ENCODE measurements at places on chromosomes 16 and 17.

DNA sequence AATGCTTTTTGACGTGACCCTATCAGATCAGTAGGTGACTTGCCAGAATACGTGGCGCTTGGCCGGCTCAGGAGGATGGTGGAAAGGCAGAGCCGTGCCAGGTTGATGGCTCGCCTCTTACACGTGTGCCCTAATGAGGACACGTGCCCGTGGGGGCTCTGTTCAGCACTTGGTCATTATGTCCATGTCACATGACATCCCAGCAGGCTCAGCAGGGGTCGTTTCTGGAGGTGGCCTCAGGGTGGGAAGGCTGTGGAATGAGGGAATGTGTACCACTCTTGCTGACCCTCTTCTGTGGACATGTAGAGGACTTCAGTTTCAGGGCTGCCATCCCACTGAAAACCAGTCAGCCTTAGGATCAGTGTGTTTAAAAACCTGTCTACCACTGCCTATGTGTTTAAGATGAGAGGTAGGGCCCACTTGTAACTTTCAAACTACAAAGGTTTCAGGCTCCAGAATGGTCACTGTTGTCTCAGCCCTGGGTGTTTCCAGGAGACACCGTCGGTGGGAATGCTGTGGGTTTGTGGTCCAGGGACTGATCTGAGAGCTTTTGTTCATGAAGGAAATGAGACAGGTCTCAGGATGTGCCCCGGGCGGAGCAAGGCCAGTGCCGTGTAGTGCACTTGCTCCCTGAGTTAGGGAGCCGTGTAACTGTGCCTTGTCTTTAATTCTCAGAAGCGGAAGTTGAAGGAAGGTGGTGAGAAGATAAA is 12.1 kb downstream of the UBN1 start:
- no peak for DNase-seq

DNA sequence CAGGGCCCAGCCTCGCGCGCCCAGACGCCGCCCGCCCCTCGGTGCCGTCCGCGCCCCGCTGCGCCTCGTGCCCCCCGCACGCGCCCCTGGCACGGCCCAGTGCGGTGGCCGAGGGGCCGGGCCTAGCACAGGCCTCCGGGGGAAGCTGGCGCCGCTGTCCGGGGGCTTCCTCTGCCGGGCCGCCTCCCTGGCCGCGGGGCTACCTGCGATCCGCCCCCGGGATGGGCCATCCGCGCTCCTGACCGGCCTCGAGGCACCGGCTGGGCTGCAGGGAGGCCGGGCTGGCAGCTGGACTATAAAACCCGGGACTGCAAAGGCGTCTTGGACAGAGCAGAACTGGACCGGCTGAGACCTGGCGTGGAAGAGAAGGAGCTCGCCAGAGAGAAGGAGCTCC is 783 bp downstream of the BHLHA9 start:
- no peak for DNase-seq

DNA sequence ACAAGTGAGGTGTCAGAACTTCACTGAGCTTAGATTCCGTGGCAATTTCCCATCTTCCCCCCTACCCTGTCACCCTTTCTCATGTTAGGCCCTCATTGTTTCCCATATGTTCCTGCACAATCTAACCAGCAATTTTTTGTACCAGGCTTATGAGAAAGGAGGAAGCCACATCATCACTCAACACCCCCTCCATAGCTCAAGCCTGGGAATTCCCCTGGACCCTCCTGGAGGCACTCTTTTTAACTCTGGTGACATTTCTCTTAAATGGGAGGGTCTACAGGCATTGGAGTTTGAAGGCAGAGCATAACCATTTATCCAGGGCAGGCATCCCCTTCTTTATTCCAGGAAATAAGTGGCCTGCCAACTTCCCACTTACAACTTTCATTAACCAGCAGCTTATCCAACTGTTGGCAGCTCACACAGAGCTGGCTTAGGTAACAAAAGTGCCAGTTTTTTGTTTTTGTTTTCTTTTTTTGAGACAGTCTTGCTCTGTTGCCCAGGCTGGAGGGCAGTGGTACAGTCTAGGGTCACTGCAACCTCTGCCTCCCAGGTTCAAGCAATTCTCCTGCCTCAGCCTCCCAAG is 10.4 kb upstream of the GLG1 start:
- no peak for DNase-seq

GRCh38 chr17:32565401-32565800 is 78.6 kb downstream of the CDK5R1 start:
- DNase-seq: no peak

DNA sequence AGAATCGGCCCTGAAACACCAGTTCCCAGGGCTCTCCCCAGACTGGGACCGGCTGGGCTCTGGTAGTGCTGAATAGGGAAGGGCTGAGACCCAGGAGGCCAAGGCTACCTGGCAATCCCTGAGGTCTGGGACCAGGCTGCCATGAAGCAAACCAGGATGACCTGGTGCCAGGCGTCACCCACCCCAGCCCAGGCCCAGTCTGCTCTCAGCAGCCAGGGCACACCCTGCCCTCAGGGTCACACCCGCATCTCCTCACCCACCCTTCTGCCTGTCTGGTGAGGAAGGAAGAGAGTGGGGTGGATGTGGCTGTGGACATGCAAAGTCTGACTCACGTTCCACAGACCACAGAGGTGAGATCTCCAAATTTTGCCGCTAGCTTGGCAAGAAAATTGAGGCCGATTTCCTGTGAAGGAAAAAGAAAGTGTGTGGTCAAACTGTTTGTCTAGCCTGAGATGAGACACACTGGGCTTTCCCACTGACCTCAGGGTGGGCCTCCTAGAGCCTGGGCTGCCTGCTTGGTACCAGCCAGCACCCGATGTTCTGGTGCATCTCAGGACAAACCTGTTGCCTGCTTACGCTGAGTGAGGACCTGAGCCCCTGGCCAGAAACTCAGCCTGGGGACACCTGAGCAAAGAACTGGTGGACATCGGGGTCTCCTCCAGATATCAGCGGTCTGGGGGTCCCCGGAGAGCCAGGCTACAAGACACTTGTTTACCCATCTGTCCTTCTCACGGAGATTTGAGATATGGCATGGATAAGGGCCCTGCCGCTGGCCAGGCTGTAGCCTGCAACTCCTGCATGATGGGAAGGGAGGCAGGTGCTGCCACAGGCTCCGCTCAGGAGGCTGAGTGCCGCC is 6.3 kb upstream of the RAB37 start:
- no peak for DNase-seq

GRCh38 chr17:81191116-81191515 is 25.1 kb upstream of the AATK start:
- no peak for DNase-seq

DNA sequence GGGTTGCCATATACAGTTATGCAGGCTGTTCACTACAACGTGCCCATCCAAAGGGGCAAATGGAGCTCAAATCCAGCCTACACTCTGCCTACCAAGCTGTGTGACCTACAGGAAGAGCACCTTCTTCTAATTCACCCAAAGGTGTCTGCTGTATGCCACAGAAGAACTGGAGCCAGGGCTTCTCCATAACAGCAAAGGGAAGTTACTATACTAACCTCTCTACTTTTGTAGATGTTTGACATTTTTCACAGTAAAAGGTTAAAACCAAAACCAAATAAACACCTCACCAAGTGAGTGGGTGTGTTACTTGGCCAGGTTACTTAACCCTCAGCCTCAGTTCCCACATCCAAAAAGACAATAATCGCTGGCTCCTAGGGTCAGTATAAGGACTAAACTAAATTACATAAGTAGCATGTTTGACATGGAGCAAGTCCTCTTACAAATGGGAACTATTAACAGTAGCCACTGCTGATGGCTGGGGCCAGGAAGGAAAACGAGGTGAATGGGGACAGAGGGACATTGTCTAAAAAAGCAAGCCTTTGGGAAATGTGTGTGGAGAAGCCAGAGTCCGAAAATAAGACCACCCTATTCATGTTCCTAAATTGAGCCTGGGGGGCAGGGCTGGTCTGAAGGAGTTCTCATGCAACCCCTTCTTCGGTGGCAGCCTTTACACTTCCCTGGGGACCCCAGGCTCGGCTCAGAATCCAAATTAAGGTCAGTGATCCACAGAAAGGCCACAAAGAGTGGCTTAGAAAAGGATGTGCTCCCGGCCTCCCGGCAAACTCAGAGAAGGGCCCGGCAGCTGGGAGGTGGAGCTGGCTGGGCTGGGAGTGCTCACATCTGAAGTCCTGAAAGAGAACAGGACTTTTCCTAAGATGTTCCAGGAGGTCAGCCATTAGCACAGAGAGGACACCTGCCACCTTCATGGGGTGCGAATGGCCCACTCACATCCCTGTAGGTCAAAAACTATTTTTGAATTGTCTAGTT is 13.5 kb downstream of the CUEDC1 start:
- DNase-seq: no peak

GRCh38 chr17:17557796-17558195 is 33.7 kb downstream of the PEMT start:
- DNase-seq: no peak

- no peak for DNase-seq
These were observed 174.9 kb downstream of the SEC14L1 start for GRCh38 chr17:77315551-77316190.

DNA sequence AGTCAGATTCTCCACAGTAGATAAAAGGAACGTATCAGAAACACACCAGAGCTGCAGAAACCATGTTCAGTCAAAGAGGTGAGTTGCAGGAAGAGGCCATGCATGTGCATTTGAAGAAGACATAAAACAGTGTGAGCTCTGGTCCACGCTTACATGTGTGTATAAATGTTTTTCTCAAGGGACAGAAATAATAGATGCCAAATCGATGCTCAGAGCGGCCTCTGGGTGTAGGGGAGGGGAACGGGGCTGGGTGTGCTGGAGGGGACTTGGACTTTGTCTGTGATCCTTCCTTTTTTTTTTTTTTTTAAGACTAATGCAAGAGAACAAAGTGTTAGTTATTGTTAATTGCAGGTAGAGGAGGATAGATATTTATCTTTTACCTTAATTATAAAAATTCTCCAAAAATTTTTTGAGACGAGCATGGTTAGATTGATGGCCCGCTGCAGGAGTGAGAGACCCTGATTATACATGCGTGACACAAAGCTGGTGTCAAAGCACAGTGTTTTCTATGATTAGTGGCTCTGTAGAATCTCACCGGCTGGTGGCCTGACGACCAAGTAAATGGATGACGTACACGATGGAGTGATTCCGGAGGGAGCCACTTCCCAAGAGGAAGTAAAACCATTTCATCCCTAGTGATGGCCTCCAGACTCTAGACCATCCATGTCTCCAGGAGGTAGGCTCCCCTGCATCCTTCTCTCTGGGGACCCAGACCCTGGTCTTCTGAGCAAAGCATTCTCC is 240.2 kb downstream of the ENGASE start:
- no peak for DNase-seq

- no peak for DNase-seq
These were observed 51.2 kb downstream of the SYCE1L start for GRCh38 chr16:77250400-77250799.

- DNase-seq: no peak
These were observed 67.1 kb downstream of the TANC2 start for GRCh38 chr17:63033142-63033541.

GRCh38 chr16:64534180-64534780 is 587.6 kb downstream of the CDH11 start:
- DNase-seq: no peak

DNA sequence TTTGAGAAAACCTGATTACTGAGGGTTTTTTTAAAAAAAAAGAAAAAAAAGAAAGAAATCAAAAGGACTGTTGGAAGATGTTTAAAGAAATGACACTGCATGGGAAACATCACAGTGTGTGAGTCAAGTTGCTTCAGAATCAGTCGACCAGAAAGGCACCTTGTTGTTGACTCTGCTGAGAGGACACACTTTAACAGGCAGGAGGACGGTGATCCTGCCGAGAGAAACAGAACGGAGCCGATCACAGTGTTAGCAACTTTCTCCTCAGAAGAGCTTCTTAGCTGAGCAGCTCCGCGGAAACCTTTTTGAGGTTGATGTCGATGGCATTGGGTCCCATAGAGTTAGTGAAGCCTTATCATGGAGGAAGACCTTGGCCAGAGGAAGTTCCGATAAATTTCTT is 538.7 kb downstream of the RBFOX1 start:
- no peak for DNase-seq

DNA sequence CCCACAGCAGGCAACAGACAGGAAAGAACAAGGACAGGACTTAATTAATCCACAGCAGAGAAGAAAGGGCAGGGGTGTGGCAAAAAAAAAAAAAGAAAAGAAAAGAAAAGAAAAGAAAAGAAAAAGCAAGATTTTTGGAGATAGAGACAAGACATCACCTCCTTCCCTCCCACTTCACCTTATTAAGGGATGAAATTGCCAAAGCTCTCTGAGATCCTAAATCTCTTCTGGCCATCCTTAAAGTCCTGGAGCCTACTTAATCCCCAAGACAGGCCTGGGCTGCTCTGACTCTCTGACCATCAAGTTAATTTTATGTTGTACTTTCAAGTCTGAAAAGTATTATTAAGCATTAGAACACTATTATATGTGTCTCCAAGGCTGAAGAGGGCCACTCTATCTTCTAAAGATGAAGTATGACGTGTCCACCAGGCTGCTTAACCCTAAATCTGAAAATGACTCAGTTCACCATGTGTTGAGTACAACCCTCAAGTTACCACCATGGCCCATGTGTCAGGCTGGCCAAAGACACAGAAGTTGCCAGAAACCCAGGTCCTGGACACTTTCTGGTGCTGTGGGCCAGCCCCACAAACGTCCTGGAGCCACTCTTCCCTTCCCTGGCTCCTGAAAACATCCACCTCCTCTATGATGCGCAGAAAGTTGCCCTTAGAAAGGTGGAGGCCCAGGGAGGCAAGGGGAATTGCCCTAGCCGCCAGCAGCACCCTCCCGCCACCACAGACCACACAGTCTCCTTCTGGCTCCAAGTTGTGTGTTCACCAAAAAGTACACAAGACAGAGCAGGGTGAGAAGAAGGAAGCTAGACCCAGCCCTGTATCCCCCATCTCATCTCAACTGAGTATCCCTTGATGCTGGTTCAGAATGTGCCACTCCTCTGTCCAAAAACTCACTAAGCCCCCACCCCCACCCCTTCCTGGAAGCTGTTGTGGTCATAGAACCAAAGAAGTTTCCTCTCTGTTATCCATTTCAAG is 2.7 kb downstream of the SOCS1 start:
- DNase-seq: no peak

GRCh38 chr16:57693550-57693949 is 1.1 kb upstream of the DRC7 start:
- no peak for DNase-seq

- DNase-seq: no peak
These were observed 938.9 kb downstream of the CDH11 start for GRCh38 chr16:64182985-64183384.

DNA sequence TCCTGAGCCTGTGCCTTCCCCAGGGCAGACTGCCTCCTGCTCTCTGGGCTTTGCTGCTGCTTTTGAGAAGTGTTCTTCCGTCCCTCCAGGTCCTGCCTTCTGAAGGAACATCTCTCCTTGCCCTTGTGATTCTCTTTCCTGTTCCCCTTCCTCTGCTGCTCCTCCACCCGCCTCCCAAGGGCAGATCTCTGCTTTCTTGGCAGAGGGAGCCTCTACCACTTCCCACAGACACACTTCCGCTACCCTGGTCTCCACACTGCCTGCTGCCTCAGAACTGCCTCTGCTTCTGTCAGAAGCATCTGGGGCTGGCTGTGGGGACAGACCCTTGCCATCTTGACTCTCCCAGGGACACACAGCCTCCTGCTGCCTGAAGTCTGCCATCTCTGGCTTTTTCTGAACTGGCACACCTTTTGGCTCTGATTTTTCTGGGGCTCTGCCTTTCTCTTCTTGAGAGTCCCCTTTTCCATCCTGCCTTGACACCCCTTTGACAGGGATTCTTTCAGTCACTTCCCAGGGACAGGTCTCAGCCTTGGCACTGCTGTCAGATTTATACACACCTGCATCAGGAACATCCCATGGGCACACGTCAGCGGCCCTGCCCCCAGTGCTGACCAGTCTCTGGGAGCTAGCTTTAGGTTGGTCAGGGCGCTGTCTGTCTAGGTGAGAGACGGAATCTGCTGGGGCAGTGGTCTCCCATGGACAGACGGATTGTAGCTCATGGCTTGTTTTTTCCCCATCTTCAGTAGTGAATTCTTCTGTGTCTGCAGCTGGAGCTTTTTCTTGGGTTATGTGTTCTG is 16.6 kb downstream of the GPR179 start:
- DNase-seq: no peak

Measured in stimulated activated CD4-positive, alpha-beta T cell treated with anti-CD3 and anti-CD28 coated beads, Interleukin-1b, Interleukin-23, amount 100 ng/mL, for 4 hours (primary cell).